KG1 (cell line): ENCODE measurements at places on chromosomes 7 and 10.

DNA sequence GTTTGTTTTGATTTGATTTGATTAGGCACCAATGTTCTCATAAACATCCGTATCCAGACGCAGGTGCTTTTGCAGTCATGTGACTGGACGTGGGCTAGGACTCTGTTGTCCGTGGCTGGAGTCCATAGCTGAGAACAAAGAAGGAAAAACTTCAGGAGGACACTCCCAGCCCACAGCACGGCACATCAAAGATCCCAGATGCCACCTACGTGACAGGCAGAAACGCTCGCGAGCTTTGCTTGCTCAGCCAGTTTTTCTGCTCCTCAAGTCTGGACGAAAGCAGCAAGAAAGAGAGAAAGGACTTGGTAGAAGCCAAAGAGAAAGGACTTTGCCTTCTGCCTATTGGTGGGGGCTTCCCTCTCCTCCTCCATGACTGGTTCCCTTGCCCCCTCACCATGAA is 6.9 kb upstream of the ZKSCAN1 start:
- DNase-seq = no peak

GRCh38 chr10:69573056-69573806 is at the start of gene NEUROG3:
Gene NEUROG3, minus strand, starts transcription at chr10:69573422. Its CDS starts 379 bp downstream, at chr10:69573043.
- DNase-seq = no peak

DNA sequence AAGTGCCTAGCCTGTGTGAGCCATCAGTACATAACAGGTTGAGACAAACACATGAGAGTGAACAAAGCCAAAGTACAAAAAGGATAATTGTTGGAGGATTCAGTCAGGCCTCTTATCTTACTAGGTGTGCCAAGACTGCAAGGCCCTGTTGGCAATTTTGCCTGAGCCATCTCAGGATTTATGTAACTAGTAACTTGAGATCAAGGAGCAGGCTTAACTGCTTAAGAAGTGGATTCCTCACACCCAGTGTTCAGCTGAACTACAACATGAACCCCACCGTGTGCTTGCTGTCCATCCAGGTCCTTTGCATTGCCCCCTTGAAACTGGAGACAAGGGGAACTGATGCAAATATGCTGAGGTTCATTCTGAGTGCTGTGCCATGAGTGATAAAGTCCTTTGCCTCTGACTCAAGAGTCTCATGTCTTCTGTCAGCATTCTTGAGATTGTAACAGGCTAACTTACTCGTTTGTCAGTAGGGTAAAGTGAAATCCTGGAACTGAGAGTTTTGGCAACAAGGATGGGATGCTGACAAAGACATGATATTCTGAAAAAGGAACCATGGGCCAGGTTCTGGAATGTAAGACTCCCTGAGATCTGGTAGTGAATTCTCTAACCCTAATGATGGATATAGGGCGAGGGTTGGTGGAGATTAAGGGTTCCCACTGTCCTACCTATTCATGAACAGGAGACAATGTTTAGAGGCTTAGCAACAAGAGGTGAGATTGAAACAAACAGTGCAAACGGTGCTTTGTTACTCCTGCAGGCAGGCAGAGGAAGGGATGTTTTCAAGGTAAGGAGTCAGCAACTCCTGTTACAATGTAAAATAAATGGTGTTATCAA is 44.1 kb upstream of the GATAD1 start:
- DNase-seq = no peak

- no peak for DNase-seq
Observed at GRCh38 chr10:100738055-100738827, 7.1 kb upstream of the PAX2 start.

DNA sequence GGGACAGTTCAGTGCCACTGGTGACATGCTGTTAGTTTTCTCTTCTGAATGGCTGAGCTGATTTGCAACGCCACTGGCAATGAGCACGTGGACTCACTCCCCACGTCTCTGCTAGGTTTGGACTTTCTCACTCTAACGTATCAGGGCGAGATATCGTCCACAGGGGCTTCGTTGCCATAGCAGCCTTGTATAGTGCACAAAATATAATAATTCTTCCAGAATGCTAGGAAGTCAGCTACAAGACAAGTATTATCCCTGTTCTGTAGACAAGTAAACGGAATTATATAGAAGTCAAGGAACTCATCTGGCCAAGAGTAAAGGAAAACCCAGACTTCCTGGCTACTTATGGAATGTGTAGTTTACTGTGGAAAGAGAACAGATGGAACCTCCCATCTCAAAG is 226.8 kb downstream of the ARHGAP21 start:
- DNase-seq = no peak

DNA sequence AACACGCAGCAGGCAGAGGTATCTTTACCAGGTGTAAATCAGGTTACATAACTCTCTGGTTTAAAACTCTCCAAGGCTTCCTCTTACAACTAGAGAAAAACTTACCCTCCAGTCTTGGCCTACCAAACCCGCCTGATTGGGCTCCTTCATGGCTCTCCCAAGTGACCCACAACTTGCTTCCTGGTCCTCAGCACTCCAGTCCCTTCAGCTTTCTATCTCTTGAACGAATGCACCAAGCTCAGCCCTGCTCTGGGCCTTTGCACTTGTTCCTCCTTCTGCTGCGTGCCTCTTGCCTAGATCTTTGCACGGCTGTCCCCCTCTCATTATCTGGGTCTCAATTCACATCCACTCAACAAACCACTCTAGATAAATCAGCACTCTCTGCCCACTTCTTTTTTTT is 32.7 kb upstream of the DLD start:
- DNase-seq = no peak

- DNase-seq = no peak
Observed at GRCh38 chr7:95581467-95581866, 14.8 kb downstream of the PDK4 start.
